ENCODE measurements at places on chromosomes 4 and X. TPM values are rescaled to one million over a fixed set of nuclear protein-coding genes. Genes with fewer than 3 reads are reported as not detected.

WDR17 gene
- total RNA-seq, result 0.32 TPM

ACSL4 gene
- total RNA-seq, result 148 TPM

MTCP1 gene
- 15.5 TPM for total RNA-seq

SCML2 gene
- 2.6 TPM for total RNA-seq

RIBC1 gene
- 0.32 TPM for total RNA-seq

NPY1R gene
- total RNA-seq, result 0.14 TPM

ADRA2C gene
- not detected for total RNA-seq

ETDB gene
- total RNA-seq, result not detected

CCNB3 gene
- 0.20 TPM for total RNA-seq

UGT2A1 gene
- 1.1 TPM for total RNA-seq

CCDC110 gene
- total RNA-seq, result 0.73 TPM

CPLX1 gene
- 0.14 TPM for total RNA-seq

CLCN3 gene
- 43.5 TPM for total RNA-seq

LAS1L gene
- 37.9 TPM for total RNA-seq

CDKL2 gene
- 0.13 TPM for total RNA-seq

HPGDS gene
- not detected for total RNA-seq

FAM47B gene
- total RNA-seq, result not detected

SLC6A14 gene
- total RNA-seq, result not detected

ARAP2 gene
- total RNA-seq, result 0.14 TPM

NLGN4X gene
- not detected for total RNA-seq

ADH7 gene
- total RNA-seq, result not detected

TMEM35A gene
- 3.1 TPM for total RNA-seq

CYLC1 gene
- total RNA-seq, result not detected

RELL1 gene
- 291 TPM for total RNA-seq

TRAM1L1 gene
- 0.26 TPM for total RNA-seq

ITM2A gene
- total RNA-seq, result 15.4 TPM

ZAR1 gene
- not detected for total RNA-seq

ZFP42 gene
- not detected for total RNA-seq

CITED1 gene
- total RNA-seq, result 0.07 TPM

Data from pulmonary artery endothelial cell (primary cell).